CD4-positive, alpha-beta memory T cell (primary cell): ENCODE measurements at places on chromosomes 12 and 14.

GRCh38 chr12:24505366-24506015 lies 443.4 kb downstream of the BCAT1 start:
- no peaks in the 10 kb centered on the region for H3K27me3 ChIP-seq
- no peak for DNase-seq
- H3K27ac ChIP-seq, result no peak overlapping the region
- no peak overlapping the region for H3K4me3 ChIP-seq

GRCh38 chr14:25658988-25659387 lies 609.0 kb upstream of the STXBP6 start:
- H3K27me3 ChIP-seq, result no peaks in the 10 kb centered on the region
- no peak for DNase-seq
- no peaks in the 10 kb centered on the region for H3K36me3 ChIP-seq

- no peaks in the 10 kb centered on the region for H3K27me3 ChIP-seq
- no peak for DNase-seq
- no peak overlapping the region for H3K4me3 ChIP-seq
- no peak overlapping the region for H3K27ac ChIP-seq
These were observed 1052.8 kb upstream of the TMEM132C start for GRCh38 chr12:127214186-127214585.

GRCh38 chr12:107501681-107502080 lies 183.9 kb upstream of the PWP1 start:
- DNase-seq, result no peak
- H3K27ac ChIP-seq, result no peak overlapping the region
- H3K27me3 ChIP-seq, result no peaks in the 10 kb centered on the region
- H3K4me1 ChIP-seq, result no peaks in the 10 kb centered on the region

DNA sequence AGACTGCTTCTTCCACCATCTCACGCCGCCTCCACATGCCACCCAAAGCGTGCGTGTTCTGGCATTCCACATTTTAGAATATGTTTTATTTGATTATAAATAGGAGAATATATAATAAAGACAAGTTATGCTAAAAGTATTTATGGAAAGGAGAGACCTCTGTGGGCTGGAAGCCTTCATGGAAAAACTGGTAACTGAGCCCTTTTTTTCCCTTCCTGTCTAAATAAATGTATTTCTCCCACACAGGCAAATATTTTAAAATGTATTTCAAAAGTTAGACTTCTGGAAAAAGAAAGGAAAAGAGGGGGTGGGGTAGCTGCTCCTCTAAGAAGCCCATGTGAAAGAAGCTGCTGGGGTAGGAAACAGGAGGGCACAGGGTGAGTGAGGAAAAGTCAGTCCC lies 16.1 kb upstream of the NR4A1 start:
- DNase-seq, result no peak
- H3K27me3 ChIP-seq, result no peaks in the 10 kb centered on the region
- H3K36me3 ChIP-seq, result no peaks in the 10 kb centered on the region
- no peak overlapping the region for H3K4me3 ChIP-seq

GRCh38 chr14:103619057-103619456 lies 10.0 kb upstream of the KLC1 start:
- H3K27ac ChIP-seq, result no peak overlapping the region
- no peaks in the 10 kb centered on the region for H3K36me3 ChIP-seq
- H3K4me3 ChIP-seq, result no peak overlapping the region
- DNase-seq, result no peak

- H3K27ac ChIP-seq, result peak overlapping the region; percentile 60
- H3K4me3 ChIP-seq, result no peak overlapping the region
- DNase-seq, result no peak
- H3K27me3 ChIP-seq, result no peaks in the 10 kb centered on the region
- peaks cover 72% of the 10 kb centered on the region for H3K4me1 ChIP-seq
These were observed 8.5 kb upstream of the SYNE3 start for GRCh38 chr14:95524706-95525512.

GRCh38 chr12:22276867-22277266 lies 57.6 kb downstream of the ST8SIA1 start:
- no peaks in the 10 kb centered on the region for H3K27me3 ChIP-seq
- H3K4me3 ChIP-seq, result no peak overlapping the region
- H3K4me1 ChIP-seq, result no peaks in the 10 kb centered on the region
- DNase-seq, result no peak
- H3K36me3 ChIP-seq, result no peaks in the 10 kb centered on the region

GRCh38 chr12:72035625-72036024 lies 97.0 kb downstream of the TPH2 start:
- H3K36me3 ChIP-seq, result no peaks in the 10 kb centered on the region
- H3K4me1 ChIP-seq, result no peaks in the 10 kb centered on the region
- H3K27me3 ChIP-seq, result no peaks in the 10 kb centered on the region

GRCh38 chr12:3632256-3632655 lies 120.7 kb downstream of the CRACR2A start:
- H3K27me3 ChIP-seq, result no peaks in the 10 kb centered on the region
- no peak for DNase-seq
- no peak overlapping the region for H3K4me3 ChIP-seq
- peaks cover 43% of the 10 kb centered on the region for H3K36me3 ChIP-seq
